MG63 (cell line): ENCODE measurements at places on chromosomes 5 and 9. TPM values are rescaled to one million over a fixed set of nuclear protein-coding genes. Genes with fewer than 3 reads are reported as not detected.

Gene PCDHB5
- total RNA-seq, result 2.3 TPM in 1 of 2 replicates, not detected in the other

Gene SETD9
- total RNA-seq, result 16.0 and 22.5 TPM in 2 replicates

Gene OR1Q1
- not detected in 2 replicates for total RNA-seq

Gene EMB
- 4.1 and 5.8 TPM in 2 replicates for total RNA-seq

Gene NKD2
- total RNA-seq, result 3.4 and 5.7 TPM in 2 replicates

Gene RARS1
- 351 and 483 TPM in 2 replicates for total RNA-seq

Gene ZNF79
- 3.3 and 4.4 TPM in 2 replicates for total RNA-seq

Gene ECM2
- total RNA-seq, result 0.95 TPM in 1 of 2 replicates, not detected in the other

Gene LHX3
- total RNA-seq, result not detected in 2 replicates

Gene CTXN3
- not detected in 2 replicates for total RNA-seq

Gene HSD17B3
- 0.36 TPM in 1 of 2 replicates, not detected in the other for total RNA-seq

Gene TAF11L6
- not detected in 2 replicates for total RNA-seq
